ENCODE measurements at places on chromosomes 2 and 18. TPM values are rescaled to one million over a fixed set of nuclear protein-coding genes. Genes with fewer than 3 reads are reported as not detected.

CHRNG gene
- polyA plus RNA-seq: not detected

PFN4 gene
- 0.42 TPM for polyA plus RNA-seq

LRATD1 gene
- 4.6 TPM for polyA plus RNA-seq

ABCB11 gene
- polyA plus RNA-seq: not detected

FNDC4 gene
- polyA plus RNA-seq: 27.8 TPM

DLX2 gene
- 0.16 TPM for polyA plus RNA-seq

TTC32 gene
- 4.8 TPM for polyA plus RNA-seq

All from mammary epithelial cell (primary cell).